ENCODE measurements at places on chromosomes 7 and 10. TPM values are rescaled to one million over a fixed set of nuclear protein-coding genes. Genes with fewer than 3 reads are reported as not detected.

Gene NYAP1
- total RNA-seq: 0.64 TPM

Gene LIPF
- total RNA-seq: not detected

Gene IQUB
- total RNA-seq: 0.43 TPM

Gene ZNF12
- 25.5 TPM for total RNA-seq

Gene AQP1
- total RNA-seq: 11.9 TPM

DNA sequence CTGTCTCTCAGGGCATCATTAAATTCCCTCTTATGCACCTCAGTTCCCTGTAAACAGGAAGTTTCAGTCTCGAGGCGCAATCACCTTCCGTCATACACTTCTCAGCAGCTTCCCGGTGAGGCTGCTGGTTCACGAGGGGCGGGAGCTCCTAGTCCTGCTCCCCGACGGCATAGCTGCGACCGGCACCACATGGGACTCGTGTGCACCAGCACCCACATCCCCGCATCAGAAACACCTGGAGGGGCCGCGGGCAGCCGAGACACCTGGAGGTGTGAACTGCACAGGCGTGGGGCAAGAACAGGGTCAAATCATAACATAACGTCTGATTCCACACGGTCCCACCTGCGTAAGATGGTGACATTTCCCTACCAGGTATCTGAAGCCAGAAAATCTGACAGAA lies 52.7 kb downstream of the DIP2C start:
- DNase-seq: no peak

GRCh38 chr10:100637785-100638184 lies 102.0 kb downstream of the HIF1AN start:
- DNase-seq: peak; percentile 3

DNA sequence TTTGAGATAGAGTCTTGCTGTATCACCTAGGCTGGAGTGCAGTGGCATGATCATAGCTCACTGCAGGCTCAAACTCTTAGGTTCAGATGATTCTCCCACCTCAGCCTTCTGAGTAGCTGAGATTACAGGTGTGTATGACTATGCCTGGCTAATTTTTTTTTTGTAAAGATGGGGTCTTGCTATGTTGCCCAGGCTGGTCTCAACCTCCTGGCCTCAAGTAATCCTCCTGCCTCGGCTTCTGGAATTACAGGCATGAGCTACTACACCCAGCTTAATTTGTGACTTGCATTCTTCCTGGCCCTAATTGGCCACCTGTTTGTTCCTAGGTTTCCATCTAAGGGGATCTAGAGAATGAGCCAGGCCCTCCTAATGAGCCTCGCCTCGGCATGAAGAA lies 9.3 kb downstream of the ARHGAP22 start:
- DNase-seq: no peak

GRCh38 chr10:132336919-132337407 lies 5.0 kb downstream of the LRRC27 start:
- DNase-seq: peak; percentile 25

GRCh38 chr7:45454771-45455170 lies 119.4 kb upstream of the ADCY1 start:
- no peak for DNase-seq

- DNase-seq: no peak
Measured at GRCh38 chr10:47198221-47198620, 101.8 kb upstream of the GDF10 start.

- peak; percentile 61 for DNase-seq
Measured at GRCh38 chr10:88923520-88923919, 29.1 kb downstream of the ACTA2 start.

- DNase-seq: no peak
Measured at GRCh38 chr7:13166801-13167200, 479.4 kb downstream of the ARL4A start.

GRCh38 chr7:72924386-72924732 lies 536 bp upstream of the POM121 start:
- DNase-seq: peak; percentile 76

DNA sequence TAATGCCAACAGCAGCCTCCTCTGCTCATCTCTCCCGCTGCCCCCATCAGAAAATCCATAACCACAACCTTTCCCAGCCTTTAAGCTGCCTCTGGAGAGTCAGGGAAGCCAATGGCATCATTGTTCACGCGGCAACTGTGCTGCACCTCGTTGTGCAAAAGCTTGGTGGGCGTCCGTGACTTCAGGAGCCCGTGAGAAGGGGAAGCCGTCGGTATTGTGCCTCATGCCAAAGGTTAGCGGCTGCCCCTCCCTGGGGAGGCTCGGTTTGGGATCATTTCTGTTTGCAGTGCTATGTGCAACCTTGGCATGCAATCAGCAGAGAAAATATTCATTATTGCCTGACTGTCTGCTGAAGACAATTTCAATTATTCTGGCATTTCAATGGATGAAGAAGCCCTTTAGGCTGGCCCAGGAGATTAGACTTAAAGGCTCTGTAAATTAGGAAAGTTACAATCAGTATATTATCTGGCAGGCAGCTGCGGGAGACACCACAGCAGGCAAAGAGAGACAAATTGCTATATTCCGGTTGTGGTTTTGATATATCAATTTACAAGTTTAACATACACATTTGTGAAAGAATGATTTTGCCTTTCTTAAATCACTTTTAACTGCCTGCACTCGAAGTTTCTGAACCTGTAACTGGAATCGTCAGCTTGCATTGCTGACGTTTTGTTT lies 244.5 kb downstream of the GATA3 start:
- no peak for DNase-seq

DNA sequence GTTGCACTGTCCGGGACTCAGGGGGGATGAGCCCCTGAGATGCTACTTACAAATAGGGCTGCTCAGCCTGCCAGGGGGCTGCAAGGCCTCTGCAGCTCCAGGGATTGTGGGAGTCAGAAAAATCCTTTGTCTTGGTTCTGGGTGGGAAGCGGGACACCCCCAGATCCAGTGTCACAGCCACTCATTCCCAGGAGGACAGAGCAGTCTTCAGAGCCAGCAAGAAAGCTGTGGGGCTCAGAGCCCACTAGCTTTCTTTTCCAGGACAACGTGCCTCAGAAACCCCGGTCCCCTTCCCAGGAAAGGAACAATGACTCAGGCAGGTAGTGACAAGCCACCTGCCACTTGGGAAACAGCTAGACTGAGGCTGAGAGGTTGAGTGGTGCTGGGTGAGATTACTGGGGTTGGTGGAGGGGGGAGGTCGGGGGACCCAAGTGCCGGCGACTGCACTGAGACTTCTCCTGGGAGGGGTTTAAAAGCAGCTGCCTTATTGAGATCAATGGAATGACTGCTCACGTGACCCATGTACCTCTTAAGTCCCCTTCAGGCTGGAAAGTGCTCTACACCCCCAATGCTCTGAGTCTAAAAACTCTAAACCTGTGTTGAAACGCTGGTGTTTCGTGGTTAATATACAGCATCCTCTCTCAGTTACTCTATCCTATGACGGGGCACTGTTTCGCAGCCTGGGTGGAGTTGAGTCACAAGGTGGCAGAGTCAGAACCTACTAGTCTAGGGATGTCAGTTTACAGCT lies 123.6 kb downstream of the UBE2H start:
- no peak for DNase-seq

All from fibroblast of villous mesenchyme (primary cell).